RKO (cell line): ENCODE measurements at places on chromosomes 2 and 18.

GRCh38 chr2:15912203-15912602 is 28.1 kb upstream of the MYCN start:
- no peak for DNase-seq

- peak; percentile 63 for DNase-seq
These were observed 12.3 kb upstream of the TFCP2L1 start for GRCh38 chr2:121297217-121297830.

DNA sequence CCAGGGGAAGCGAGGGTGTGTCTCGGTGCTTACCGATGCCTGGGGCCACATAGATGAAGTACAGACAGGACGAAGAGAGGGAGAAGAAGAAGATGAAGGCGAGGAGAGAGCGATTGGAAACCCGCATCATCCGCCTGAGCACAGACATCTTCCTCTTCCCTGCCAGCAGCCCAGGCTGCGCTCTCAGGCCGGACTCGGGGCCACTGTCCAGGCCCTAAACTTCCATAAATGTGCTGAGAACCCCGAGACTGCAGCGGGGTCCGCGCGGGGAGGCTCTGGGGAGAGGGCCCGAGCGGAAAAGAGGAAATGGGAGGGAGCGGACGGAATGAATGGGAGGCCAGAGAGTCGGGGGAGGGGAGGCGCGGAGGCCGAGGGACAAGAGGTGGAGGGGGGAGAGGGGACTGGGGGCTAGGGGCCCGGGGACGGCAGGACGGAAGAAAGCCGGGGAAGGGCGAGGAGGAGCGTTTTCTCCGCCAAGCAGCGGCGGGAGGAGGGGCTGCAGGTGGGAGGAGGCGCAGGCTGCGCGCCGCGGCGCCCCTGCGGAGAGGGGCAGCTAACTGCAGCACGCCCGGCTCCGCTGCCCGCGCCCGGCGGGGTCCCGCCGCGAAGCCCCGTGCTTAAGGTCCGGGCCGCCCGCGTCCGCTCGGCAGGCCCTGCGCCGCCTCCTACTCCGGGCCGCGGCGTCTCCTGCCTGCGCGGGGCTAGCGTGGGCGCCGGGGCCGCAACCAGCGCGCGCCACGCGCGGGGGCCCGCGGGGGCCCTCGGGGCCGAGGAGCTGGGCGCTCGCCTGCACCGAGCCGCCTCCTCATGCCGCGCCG is at the start of gene B4GALT6:
Gene B4GALT6 (minus strand): TSS at position 303 of the 818 bp plus-strand sequence. CDS start 155 bp downstream, at position 148.
- DNase-seq: peak; percentile 76

- no peak for DNase-seq
These were observed 224.5 kb downstream of the TXNL1 start for GRCh38 chr18:56413862-56414261.

GRCh38 chr18:63741769-63742168 is 33.4 kb upstream of the SERPINB7 start:
- peak; percentile 15 for DNase-seq

GRCh38 chr2:20439193-20439475 is 7.7 kb upstream of the RHOB start:
- no peak for DNase-seq

DNA sequence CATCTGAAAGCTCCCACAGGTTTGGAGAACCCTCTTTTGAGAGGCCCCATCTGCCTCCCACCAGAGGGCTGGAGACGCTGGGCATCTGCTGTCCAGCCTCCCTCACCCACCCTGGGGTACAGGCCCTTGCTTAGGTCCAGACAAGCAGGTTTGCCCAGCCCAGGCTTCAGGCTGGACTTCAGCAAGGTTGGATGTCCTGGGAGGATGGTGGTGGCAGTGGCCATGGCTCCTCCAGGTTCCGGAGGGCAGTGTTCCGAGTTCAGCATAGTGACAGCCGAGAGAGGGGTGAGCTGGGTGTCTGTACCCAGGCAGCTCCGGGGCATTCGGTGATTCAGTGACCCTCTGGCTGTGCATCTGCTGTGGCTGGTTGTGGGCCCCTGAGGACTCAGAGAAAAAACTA is 58.2 kb upstream of the HDAC4 start:
- DNase-seq: no peak

DNA sequence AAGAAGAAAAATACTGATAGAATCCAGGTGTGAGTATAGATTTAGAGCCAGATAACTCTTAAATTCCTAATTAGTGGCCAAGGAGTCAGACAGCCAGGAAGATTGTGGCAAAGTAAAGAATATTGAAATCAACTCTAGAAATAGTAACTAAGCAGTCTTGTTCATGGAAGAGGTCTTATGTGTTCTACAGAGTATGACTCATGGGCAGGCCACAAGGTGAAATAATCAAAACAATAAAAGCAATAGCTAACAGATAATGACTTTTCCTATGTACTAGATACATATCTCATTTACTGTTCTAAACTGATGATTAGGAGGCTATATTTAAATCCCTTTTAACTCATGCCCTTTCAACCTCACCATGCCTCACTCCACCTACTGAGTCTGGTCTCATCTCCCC is 227.4 kb upstream of the COL3A1 start:
- no peak for DNase-seq

- DNase-seq: peak; percentile 51
These were observed 98.9 kb upstream of the LGALSL start for GRCh38 chr2:64354857-64355680.

DNA sequence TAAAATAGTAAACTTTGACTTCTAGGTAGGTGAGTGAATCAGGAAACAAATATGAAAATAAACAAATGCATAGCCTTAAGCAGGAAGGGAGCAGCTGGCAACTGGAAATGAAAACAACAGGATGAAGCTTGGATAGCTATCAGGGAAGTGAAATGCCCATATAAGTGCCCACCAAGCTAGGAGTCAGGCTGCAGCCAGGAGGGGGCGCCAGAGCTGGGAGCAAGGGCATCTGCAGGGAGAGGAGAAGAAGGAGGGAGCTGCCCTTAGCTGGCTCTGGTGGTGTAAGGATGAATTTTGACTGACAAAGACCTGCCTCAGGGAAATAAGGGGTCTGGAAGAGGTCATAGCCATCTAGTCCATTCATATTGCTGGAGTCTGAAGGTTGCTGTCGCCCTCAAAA is 298.3 kb downstream of the TDRD15 start:
- peak; percentile 8 for DNase-seq

DNA sequence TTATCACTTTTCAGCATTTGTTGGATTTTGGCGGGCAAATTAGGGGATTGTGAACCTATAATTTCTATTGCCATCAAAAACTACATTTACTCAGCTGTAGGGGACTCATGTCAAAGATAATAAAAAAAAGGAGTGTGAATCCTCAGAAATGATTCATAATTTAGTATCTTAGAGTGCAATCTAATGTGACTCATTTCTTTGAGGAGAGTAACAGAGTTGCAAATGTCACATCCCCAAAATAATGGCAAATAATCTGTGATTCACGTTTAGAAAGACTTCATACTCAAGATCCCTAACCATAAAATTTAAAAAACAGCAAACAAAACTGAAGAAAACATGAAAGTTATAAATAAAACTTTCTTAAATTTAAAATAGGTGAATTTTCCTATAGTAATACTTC is 373.0 kb downstream of the CDH2 start:
- peak; percentile 3 for DNase-seq

DNA sequence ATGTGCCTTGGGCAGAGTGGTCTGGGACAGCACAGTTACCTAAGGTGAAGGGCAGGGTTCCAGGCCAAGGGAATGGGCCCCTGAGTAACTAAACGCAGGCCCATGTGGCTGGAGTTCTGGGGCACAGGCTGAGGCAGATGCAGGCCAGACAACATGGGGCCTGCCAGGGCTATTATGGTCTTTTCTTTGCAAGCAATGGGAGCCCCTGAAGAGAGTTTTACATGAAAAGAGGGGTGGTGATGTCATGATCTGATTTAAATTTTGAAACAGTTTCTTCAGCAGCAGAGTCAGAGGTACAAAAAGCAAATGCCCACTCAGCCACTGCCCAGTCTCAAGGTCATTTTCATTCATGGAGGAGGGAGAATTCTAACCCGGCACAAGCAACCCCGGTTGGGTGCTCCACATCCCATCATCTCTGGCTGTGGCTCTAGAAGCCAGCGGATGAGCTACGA is 5.6 kb downstream of the CHST10 start:
- DNase-seq: no peak

GRCh38 chr18:79422022-79422782 is 26.5 kb downstream of the NFATC1 start:
- DNase-seq: no peak

DNA sequence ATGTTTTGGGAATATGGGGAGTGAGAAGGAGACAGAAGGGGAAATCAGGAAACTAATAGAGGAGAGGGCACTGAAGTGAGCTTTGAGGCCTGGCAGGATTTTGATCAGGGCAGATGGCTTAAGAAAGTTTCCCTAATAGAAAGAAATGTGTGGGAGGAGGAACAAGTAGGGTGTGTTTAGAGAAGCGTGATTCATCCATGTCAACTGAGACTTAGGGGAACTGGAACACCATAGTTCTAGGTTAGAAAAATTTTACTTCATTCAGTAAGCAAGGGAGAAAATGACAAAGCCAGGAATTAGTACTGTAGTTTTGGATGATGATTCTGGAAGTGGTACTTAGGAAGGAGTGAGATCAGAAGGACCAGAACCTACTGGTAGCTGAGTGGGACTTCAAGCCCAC is 296.0 kb downstream of the PLCL1 start:
- DNase-seq: no peak

DNA sequence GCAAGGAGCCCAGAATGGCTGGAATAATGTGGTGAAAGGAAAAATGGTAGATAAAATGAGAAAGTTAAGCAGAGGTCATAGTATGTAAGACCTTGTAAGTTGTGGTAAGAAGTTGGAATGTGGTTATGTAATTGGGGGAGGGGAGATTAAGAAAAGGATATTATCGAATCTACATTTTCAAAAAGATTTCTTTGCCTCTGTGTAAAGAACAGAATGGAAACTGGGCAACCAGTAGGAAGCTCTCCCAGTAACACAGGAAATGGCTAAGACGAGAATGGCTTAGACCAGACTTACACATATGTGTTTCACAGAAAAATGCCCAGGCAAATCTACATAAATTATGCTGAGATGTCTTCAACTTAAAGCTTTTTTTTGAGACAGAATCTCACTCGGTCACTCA is 13.2 kb downstream of the MEMO1 start:
- DNase-seq: no peak

DNA sequence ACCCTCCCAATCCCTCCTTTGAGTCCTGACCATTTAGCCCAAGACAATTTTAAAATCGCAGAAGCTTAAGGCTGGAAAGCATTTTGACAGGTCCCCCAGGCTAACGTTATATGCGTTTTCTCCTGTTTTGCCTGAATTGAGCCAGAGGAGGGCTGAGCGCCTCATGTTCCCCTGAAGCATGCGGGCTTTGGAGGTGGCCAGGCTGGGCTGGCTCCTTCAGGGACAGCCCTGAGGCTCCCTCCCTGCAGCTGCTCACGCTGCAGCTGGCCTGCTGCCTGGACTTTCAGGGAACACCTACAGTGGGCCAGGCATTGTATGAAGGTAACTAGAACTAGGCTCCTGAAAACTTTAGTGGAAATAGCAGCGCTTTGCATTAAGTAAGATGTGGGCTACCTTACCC is 179.2 kb downstream of the ACKR3 start:
- DNase-seq: no peak

DNA sequence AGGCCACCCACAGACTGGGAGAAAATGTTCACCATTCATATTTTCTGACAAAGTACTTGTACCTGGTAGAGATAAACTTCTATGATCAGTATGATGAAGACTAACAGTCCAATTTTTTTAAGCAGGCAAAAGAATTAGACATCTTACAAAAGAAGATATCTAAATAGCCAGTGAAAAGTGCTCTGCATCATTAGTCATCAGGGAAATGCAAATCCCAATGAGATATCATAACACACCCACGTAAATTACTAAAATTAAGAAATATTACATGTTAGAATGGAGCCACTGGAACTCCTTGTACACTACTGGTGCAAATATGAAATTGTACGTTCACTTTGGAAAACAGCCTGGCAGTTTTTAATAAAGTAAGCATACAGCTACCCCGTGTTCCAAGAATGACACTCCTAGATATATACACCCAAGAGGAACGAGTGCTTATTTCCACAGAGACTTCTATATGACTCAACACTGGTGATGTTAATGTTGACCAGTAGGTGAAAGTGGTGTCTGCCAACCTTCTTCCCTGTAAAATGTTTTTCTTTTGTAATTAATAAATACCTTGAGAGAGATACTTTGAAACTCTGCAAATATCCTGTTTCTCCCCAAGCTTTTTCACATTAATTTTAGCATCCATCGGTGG is 80.3 kb downstream of the NPAS2 start:
- no peak for DNase-seq

GRCh38 chr18:11736656-11737055 is 47.6 kb downstream of the GNAL start:
- no peak for DNase-seq

DNA sequence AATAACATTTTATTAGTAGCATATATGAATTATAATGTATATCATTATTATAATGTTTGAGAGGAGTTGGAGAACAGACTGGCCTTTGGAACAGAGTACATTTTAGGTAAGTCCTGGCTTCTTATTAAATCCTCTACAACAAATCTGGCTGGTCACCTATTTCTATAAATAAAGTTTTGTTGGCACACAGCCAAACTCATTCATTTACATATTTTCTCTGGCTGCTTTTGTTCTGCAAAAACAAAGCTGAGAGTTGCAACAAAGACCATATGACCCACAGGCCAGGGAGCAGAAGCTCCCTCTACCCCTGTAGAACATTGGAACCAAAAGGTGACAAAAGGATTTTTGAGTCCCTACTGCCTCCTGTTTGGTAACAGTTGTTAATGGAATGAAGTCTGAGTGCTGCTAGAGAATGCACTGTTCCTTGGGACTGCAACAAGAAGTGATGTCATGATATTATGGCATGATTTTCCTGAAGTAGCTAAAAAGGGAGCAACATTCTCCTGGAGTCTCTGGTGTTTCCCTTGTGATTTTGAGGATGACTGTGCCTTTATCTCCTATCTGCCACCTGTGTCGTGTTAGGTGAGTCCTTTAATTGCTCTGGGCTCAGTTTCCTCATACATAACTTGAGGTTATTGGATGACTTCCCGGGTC is 22.0 kb upstream of the SP9 start:
- no peak for DNase-seq

DNA sequence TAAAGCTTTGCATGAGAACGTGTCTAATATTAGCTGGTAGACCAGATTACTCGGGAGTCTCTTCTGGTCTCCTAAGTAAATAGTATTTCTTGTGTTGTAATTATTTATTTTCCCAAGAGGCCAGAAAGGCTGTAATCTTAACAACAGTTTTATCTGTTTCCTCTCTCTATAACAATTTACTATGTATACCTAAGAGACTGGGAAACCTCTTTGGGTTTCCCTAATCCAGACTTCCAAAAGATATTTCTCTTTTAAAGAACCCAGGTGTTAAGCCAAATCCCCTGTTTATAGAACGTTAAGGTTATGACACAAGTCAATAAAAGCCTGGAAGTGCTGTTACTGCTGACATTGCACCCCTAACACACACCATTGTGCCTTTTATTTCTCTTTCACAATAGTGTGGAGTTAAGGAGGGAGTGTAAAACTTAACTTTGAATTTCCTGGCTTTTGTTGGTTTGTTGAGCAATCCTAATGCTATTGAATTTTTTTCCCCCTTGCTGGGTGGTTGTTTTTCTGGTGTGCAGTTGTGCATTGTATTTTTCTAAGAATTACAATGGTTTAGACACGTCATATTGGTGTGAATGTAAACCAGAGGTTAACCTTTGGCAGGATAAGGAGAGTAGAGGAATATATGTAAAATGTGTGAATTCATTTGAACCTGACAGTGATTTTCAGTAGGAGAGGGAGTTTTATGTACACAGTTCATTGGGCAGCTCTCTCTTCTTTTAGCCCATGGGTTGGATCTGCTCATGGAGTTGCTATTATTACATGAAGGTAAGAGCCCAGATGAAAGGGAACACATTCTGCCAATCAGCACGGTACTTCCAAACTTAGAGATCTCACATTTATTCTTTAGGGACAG is 192.8 kb downstream of the MTX2 start:
- DNase-seq: no peak
